HS-5 (cell line): ENCODE measurements at places on chromosomes 12 and 14.

GRCh38 chr12:71958457-71958856 is 19.8 kb downstream of the TPH2 start:
- DNase-seq: no peak

DNA sequence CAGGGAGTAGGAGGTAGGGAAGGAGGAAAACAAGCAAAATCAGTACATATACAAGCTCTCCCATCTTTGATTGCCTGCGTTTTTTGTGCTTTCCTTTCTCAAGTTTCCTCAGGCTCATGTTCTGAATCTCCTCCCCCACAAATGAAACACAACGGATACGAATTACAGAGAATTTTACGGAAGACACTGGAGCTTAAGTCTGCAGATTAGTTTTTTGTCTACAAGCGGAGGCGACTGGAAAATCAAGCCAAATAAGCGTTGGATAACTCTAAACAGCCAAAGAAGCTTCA is 612 bp downstream of the WBP11 start:
- DNase-seq: no peak

DNA sequence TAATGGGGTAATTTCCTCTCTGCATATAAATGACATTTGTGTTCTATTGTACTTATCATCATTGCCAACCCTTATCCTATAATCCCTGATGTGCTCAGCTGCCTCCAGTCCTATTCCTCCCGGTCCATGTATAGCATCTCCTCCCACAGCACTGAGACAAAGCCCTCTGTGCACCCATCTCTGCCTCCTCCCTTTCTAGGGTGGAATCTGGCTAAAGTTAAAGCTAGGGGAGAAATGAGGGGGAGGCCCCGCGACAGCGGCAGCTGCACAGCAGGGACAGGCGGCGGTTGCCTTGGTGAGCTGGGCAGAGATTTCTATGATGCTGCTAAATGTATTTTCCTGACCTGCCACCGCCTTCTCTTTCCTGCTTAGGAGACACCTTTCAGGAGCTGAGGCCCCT is 12.8 kb upstream of the ZDHHC22 start:
- no peak for DNase-seq

DNA sequence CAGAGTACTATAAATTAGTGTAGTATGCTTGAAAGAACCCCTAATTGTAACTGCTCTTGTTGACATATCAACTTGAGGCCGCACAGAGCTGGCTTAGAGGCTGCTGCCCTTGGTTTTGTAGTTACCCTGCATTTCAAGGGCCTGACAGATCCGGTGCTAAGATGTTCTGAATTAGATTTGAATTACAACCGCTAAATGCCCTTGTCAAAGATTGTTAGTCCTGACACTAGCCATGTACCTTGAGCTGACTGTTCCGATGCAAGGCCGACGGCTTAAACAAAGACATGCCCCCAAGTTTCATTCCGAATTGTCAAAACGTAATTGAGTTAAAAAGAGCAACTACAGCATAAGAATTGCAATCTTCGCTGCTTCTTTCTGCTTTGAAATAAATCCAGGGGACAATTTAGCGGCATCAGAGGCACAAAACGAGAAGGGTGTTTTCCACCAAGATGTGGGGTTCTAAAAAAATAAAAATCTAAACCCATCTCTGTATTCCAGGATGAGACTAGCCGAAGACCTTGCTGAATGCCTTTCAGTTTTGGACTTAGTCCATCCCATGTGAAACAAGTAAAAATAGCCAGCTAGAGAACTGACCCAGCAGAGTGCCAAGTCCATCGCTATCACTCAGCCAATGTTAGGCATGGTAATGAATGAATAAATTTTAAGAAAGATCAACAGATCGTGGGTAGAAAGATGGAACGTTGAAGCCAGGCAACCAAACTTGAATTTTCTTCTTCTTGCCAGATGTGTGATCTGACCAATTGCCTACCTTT is 148.7 kb downstream of the DICER1 start:
- no peak for DNase-seq

DNA sequence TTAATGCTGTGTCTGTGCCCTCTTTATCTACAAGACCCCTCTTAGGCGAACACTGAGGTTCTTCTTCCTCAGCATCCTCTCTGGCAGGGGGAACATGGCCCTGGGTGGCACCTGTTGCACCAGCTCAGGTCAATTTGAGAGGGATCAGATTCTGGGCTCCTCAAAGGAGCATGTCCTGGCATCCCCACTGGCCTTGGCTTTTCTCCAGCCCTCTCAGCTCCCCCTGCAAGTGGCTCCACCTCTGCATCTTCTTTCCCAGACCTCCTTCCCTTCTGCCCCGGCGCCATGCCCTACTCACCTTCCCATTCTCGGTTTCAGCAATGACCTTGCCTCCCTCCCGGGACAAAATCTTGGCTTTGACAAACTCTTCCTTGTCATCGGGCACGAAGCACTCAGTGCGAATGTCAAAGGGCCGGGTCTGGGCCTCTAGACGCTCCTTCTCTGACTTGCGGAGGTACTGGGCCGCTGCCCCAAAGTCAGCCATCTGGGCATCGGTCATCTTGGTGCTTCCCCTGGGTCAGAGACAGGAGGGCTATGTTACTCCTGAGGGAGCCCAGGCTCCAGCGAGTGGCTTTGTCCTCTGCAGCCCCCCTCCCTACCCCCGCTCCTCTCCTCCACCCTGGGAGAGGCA is 1.2 kb downstream of the MYH6 start:
- DNase-seq: no peak

DNA sequence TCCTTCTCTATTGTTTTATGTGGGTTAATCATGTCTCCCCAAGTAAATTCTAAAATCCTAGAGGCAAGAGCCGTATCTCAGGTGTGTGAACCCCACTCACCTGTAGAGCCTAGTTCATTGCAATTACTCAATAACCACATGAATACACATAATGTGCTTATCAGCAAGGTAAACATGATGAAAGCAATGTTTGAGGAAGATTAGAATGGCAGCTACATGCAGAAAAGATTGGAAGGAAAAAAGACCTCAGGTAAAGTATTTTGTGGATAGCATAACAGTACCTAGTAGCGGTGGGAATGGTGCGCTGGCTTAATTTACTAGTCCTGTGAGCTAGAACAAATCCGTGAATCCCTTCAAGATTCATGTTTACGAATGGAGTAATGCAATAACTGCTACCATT is 5.3 kb upstream of the KRAS start:
- no peak for DNase-seq

DNA sequence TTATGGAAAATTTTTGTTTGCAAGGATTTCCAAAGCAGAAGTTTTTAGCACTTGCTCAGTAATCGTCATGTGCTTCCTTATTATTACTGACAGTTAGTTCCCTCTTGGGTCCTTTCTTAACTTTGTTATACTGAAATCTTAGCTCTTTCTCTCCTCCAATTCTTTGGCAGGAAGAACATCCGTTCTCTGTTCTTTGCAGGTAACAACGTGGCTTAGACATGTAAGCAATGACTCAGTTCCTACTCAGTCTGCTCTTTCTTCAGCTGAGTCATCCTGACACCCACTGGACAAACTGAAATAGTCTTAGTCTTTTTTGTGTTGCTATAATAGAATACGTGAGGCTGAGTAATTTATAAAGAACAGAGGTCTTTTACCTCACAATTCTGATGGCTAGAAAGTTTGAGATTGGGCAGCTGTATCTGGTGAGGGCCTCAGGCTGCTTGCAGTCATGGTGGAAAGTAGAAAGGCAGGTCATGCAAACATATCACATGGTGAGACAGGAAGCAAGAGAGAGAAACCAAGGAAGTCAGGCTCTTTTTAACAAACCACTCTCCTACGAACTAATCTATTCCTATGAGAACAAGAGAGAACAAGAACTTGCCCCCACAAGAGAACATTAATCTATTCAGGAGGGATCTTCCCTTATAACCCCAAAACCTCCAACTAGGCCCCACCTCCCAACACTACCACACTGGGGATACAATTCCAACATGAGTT is 49.2 kb downstream of the TESPA1 start:
- peak; percentile 76 for DNase-seq

DNA sequence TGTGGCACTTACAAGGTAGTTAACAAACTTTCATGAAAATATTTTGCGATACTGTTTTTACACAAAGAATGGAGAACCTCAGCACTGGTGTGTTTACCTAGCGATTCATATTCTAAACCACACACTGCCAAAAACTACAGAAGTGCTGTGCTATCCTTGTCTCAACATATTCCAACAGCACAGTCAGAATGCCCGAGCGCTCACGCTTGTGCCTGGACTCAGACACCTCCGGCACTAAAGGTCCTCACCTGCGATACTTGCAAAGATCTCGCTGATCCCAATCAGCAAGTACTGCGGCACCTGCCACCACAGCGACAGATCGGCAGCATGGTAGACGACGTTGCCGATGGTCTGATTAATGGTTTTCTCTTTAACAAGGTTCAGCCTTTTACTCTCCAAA is 23.2 kb downstream of the SLC15A4 start:
- no peak for DNase-seq

DNA sequence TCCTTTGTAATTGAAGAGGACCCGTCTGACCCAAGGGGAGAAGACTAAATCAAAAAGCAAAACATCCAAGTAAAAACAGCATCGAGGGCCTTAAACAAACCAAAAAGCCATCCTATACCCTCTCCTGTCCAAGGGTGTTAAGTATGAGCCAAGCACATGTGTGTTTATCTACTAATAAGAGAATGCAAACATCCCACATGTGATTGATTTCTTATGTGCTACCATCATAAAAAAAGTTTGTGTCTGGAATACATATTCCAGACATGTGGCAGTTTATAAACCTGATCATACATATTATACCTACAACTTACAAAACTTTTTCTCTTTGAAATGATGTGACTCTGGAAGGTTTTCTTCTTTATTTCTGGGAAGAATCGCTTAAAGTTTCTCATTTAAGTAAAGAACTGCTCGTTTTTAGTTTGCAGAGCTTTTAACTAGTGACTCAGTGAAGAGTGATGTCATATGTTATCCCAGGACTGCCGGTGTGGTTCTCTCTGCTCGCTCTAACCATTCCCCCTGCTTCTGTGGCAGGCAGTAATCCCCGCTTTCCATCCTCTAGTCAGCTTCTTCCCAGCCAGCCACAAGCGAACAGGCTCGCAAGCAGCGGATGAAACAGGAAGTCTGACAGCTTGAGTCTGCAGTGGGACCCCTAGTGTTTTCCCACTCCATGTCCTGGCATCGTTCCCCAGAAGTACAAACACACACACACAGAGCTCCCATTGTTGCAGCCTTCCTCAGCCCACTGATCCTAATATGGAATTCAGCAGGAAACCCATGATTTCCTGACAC is 431 bp upstream of the RHOJ start:
- DNase-seq: peak; percentile 28

DNA sequence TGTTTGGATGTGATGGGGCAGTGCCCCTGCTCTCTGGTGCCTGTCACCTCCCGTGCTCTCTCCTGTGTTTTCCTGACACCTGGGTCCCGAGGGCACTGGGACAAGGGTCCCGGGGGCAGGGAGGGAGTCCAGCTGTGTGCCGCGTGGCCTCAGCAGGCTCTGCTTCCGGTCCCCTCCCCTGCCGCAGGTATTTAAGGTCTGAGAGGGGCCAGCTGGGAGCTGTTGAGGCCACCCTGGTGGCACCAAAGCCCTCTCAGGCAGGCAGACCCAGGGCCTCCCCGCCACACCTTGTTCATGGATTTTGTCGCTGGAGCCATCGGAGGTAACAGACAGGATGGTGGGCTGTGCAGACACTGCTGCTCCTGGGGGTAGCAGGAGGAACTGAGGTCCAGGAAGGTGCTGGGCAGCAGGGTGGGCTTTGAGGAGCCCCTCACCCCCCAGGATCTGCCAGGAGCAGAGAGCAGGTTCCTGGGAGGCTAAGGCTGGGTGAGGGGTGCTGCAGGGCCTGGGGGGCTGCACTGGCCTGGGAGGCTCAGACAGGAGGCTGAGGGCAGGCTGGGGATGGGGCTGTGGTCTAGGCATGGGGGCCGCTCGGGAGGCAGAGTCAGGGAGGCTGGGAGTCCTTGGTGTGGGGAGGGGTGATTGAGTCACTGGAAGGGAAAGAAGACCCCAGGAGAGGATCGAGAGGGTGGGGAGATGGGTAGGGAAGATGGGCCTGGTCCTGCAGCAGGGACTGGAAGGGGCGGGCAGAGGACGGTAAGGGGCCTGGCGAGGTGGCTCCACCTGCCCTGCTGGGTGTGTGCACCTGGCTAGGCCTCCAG is at the start of gene SLC25A47:
TSS of gene SLC25A47 (plus strand) at position 219 of the 821 bp plus-strand sequence. CDS start at position 295, 76 bp downstream.
- no peak for DNase-seq

- DNase-seq: no peak
Observed at GRCh38 chr12:91515944-91516694, 333.5 kb upstream of the DCN start.

- DNase-seq: no peak
Observed at GRCh38 chr12:110906516-110906915, 13.9 kb downstream of the MYL2 start.

- DNase-seq: no peak
Observed at GRCh38 chr12:49789992-49790391, 38.2 kb downstream of the NCKAP5L start.

DNA sequence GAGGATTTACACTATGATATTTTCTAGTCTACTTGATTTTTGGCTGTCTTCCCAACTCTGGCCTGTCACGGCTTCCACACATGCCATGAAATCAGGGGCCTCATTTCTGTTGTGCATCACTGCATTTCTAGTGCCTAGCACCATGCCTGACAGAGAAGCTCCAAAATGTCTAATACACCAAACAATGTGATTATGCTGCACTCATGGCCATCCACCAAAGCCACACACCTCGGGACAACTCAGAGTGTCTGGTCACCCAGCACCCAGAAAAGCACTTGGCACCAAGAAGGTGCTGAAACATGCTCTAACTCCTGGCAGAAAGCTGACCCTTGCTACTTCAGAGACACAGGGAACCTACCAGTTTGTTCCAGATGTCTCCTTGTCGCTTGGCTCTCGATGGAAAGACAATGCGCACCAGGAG is 11.3 kb downstream of the GCN1 start:
- no peak for DNase-seq

GRCh38 chr12:119168721-119169120 is 10.0 kb upstream of the HSPB8 start:
- DNase-seq: no peak

GRCh38 chr12:43551971-43552559 is at the start of gene ADAMTS20:
TSS of gene ADAMTS20 (minus strand) at chr12:43552203. CDS start at chr12:43551921, 282 bp downstream.
- DNase-seq: no peak

- peak; percentile 98 for DNase-seq
Observed at GRCh38 chr12:92078167-92079053, 67.2 kb downstream of the BTG1 start.

GRCh38 chr14:102903248-102903888 is 19.1 kb upstream of the AMN start:
- no peak for DNase-seq

GRCh38 chr12:89768586-89769482 is 60.2 kb upstream of the ATP2B1 start:
- DNase-seq: peak; percentile 97

- no peak for DNase-seq
Observed at GRCh38 chr14:103527408-103528145, 1.4 kb upstream of the TRMT61A start.

- no peak for DNase-seq
Observed at GRCh38 chr12:98645572-98646067, 530 bp downstream of the APAF1 start.
